ENCODE measurements at places on chromosomes 4 and X.

GRCh38 chrX:20265221-20265725 is 1.4 kb downstream of the RPS6KA3 start:
- peak; percentile 20 for DNase-seq

- DNase-seq: no peak
Measured at GRCh38 chr4:177427192-177427591, 15.0 kb downstream of the AGA start.

DNA sequence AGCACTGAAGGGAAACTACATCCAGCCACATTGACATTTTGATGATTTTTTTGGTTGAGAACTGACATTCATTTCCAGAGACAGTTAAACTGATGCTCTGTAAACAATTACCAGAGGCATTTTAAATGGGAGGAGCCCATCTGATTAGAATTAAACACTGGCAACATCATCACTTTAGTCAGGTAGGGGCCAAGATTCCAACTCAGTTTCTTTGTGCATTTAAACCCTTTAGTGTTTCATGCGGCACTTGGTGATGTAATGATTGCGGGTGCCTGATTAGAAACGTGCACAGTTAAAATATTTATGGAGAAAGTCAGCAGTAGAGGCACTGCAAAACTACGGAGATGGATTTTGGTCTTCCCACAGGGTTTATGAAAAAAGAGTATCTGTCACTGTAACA is 16.1 kb downstream of the TNIP3 start:
- DNase-seq: no peak

GRCh38 chr4:498328-498904 is 540 bp downstream of the ZNF721 start:
- no peak for DNase-seq

DNA sequence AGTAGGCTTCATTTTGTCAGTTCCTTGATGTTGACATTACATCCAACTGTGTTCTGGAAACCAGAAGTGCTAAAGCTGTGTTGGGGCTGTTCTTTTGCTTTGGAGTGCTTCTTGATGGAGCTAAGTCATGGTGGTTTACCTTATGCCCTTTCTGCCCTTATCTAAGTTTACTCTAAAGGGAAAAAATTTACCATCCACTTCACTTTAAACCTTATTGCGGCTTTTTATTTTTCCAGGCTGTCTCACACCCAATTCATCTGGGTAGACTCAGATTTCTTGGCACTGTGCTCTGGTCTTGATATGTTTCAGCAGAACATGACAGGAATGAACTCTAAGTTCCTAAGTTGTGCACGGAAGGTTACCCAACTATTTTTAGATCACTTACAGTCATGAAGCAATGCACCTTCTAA is 104.7 kb upstream of the TTC29 start:
- no peak for DNase-seq

GRCh38 chrX:21813612-21814368 is 25.6 kb upstream of the MBTPS2 start:
- no peak for DNase-seq

DNA sequence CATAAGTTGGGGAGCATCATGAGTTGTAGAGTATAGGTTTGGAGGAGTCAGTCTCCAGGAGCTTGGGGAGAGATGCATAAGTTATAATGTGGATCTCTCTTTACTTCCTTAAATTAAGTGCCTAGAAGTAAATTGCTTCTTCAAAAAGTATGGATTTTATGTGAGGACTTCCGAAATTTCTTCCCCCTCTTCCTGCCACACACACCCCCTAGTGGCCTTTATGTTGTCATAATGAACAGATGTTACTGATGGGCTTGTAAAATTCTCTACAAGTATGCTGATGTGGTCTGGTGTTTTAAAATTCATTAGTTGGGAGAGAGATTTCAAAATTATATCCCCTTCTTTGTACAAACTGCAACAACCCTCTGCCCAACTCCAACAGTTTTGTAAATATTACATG is 2.3 kb upstream of the METTL14 start:
- no peak for DNase-seq

DNA sequence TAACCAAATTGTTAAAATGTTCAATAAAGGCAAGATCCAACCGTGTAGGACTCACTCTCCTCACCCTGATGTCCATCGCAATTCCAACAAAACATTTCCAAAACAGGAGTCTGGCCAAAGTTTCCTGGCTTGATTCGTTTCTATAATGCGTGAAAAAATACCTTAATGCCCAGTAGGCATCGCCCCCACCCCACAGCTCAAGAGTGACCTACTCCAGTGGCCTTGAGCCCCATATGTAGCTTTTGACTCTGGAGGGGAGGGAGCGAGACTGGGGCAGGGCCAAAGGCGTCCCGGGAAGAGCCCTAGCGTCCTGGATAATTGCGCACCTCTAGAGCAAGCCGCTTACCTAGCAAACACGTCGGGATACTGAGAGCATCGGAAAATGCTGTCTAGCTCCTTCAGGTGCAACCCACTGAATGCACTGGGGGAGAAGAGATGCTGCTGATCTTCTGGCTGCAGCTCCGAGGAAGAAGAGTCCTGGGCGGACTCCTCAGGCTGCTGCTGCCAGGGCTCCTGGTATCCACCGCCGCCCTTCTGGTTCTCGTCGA is 55.6 kb upstream of the NKAP start:
- no peak for DNase-seq

GRCh38 chr4:112518675-112519074 is 2.7 kb upstream of the NEUROG2 start:
- no peak for DNase-seq

All from stimulated activated CD4-positive, alpha-beta T cell treated with anti-CD3 and anti-CD28 coated beads, Interleukin-1b, Interleukin-23, amount 100 ng/mL, for 1 hour (primary cell).